ENCODE measurements at places on chromosomes 4 and X.

DNA sequence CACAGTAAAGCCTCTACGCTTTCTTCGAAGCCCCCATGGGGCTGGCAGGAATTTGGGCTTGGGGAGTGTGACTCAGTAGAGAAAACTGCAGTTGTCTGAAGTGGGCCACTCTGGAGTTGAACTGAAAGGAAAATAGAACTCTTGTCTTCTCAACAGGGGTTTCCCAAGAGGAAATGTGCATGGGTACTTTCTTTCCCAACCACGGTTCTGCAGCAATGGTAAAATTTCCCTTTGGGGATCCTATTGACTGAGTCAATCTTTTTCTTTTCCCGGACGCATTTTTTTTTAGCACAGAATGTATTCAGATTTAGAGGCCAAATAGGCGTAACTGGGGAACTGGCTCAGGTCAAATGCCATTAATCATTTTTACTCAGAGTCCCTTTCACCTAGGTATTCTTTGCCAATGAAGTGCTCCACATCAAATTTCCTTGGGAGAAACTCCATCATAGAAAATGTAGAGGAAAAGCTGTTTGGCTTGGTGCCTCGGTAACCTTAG lies 269.3 kb downstream of the STIM2 start:
- DNase-seq, result no peak

DNA sequence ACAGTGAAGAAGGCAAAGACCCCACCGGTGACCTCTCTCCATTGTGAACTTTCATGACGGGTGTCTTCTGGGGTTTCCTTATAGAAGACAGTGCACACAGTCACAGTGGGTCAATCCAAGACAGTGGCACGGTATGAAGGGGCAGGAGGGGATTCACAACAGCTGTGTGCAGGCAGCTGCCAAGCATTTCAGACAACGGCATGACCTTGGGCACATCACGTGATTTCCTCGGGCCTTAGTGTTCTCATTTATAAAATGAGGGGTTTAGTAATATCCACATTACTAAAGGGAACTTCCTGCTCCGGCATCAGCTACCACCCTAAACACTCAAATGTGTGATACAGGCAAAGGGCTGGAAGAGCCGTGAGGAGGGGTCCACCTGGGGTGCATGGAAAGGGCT lies 42.9 kb downstream of the RBM47 start:
- DNase-seq, result no peak

GRCh38 chr4:156251373-156252065 lies 297.9 kb upstream of the CTSO start:
- no peak for DNase-seq

GRCh38 chr4:83923341-83923740 lies 387.4 kb downstream of the GPAT3 start:
- no peak for DNase-seq

GRCh38 chr4:112818594-112818965 lies 181.6 kb downstream of the LARP7 start:
- no peak for DNase-seq

DNA sequence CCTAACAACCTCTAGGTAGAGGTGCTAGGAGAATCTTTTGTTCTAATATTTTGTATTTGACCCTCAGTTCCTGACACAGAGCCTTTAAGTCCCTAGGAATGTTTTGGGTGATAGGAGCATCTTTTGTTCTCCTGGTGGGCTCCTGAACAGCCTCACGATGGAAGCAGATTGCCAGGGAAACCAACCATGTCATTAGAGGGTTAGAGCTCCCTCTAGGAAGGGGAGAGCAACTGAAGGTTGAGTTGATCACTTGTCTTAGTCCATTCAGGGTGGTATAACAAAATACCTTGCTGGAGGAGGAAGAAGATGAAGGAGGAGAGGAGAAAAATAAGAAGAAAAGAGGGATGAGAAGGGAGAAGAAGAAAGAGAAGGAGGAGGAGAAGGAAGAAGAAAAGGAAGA lies 9.2 kb downstream of the VCX start:
- no peak for DNase-seq

DNA sequence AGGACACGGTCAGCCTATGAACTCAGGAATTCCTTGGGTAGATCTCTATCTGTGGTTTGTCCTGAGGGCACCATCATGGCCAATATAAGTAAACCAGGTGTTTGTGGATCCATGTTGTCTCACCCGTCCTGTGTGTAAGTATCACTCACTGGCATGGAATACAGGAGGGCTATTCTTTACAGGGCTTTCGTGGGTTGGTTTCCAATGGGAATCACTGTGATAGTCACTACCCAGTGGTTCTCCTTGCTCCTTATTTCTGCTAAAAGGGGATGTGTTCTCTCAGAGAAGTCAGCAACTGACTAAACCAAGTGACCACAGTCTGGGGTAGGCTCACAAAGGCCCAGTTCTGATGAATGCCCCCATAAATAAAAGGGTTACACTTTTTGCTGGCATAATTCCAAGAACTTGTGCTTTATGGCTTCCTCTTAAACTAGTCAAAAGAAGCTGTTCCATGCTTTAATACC lies 236.7 kb upstream of the JADE1 start:
- DNase-seq, result no peak

DNA sequence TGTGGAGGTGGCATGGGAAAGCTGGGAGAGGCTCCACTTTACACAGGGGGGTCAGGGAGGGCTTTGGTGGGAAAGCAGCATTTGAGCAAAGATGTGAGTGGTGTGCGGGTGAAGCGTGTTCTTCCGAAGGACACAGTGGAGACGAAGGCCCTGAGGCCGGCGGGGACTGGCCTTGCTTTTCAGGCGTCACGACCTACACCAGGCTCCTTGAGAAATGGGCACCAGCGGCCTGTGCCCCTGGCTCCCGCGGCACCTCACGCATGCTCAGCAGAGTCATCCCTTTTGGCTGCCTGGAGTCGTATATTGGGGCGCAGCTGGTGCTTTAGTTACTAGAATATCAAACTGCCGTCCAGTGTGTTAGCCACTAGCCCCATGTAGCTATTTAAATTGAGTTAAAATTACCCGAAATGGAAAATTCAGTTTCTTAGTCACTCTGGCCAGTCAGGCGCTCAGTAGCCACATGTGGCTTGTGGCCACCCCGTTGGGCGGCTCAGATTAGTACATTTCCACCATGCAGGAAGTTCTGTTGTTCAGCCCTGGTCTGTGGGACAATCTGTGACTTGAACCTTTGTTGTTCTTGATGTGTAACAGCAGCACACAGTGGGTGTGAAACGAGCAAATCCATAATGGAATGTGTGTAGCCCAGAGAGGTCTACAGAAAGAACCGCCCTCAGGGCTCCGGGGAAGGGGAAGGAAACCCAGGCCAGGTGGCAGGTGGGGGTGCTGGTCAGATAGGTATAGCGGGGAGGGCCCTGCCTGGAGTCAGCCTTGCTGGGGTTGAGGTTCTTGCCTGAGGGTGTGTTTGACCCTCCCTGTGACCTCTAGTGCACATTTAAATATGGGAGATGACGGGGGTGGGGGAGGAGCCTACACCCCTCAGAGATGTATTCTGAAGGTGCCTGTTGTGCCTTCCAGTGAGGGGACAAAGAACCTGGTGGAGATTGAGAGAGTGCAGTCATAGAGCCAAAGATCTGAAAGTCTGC lies 30.4 kb downstream of the TBC1D14 start:
- no peak for DNase-seq

DNA sequence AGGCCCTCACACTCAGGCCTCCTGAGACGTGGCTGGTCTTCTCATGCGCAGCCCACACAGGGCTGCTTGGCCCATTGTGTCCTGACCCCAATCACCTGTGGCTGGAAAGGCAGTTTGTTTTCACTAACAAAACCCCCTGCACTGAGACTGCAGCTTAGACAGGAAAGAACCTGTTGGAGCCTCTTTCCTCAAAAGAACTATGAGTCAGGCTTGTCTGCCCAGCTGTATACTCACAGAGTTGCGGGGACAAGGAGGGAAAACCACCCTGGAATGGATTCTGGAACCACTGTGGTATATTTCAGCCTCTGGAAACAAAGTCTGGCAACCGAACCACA lies 5.2 kb upstream of the TMEM156 start:
- no peak for DNase-seq

DNA sequence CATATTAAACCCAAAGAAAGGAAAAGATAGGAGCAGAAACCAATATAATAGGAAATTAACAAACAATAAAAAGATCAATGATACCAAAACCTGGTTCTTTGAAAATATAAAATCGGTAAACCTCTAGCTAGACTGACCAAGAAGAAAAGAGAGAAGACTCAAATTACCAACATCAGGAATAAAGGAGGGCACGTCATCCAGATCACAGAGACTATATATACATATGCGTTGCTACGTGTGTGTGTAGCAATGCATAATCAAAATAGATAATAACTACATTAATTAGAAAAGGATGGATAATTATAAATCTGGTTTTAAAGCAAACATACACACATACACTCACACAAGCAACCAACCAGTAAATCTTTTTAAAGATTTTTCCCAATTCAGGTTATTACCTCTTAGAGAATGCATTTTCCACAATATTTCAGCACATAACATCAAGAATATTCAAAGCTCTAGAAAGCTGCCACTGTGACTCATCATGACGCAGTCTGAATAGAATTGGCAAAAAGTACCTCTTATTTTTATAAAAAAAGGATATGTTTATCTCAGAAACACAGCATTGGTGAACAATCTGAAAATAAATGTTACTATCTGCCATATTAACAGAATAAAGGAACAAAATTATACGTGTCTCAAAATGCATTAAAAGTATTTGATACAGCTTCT lies 41.4 kb upstream of the USP9X start:
- no peak for DNase-seq

DNA sequence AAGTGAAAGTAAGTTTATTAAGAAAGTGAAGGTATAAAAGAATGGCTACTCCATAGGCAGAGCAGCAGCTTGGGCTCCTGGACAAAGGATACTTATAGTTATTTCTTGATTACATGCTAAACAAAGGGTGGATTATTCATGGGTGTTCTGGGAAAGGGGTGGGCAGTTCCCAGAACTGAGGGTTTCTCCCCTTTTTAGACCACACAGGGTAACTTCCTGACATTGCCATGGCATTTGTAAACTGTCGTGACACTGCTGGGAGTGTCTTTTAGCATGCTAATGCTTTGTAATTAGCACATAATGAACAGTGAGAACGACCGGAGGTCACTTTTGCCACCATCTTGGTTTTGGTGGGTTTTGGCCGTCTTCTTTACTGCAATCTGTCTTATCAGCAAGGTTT lies 557.6 kb downstream of the SPRY1 start:
- DNase-seq, result no peak

- no peak for DNase-seq
Observed at GRCh38 chr4:141636771-141637460, 533 bp downstream of the IL15 start.

Data from activated CD8-positive, alpha-beta memory T cell treated with anti-CD3 and anti-CD28 coated beads for 1 hour (primary cell).